ENCODE measurements at places on chromosomes 16 and 17. TPM values are rescaled to one million over a fixed set of nuclear protein-coding genes. Genes with fewer than 3 reads are reported as not detected.

DNA sequence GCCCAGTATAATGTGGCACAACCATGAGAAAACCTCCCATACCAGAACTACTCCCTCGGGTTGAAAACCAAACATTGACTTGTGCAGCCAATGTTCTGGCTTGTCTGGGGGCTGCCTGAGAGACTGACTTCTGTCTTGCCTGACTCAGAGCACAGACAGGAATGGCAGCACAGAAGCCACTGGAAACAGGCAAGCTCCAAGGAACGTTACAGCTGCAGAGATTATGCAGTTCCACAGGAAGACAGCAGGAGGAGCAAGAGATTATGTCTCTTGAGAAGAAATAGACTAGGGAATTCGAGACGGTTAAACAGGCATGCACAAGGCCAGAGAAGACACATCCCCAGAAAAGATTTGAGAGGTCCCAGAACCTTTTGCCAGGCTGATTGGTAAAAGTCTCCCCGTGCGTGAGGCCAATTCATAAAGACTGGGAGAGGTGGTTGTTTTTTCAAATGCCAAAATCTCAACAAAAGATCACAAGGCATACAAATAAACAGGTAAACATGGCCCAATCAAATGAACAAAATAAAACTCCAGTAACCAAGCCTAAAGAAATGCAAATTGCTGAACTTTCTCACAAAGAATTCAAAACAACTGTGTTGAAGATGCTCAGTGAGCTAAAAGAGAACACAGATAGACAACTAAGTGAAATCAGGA lies 90.6 kb upstream of the CDH5 start:
- no peak overlapping the region for H3K4me3 ChIP-seq
- H3K27me3 ChIP-seq = no peaks in the 10 kb centered on the region
- no peak overlapping the region for H3K27ac ChIP-seq
- DNase-seq = peak; percentile 50
- no peaks in the 10 kb centered on the region for H3K36me3 ChIP-seq

DNA sequence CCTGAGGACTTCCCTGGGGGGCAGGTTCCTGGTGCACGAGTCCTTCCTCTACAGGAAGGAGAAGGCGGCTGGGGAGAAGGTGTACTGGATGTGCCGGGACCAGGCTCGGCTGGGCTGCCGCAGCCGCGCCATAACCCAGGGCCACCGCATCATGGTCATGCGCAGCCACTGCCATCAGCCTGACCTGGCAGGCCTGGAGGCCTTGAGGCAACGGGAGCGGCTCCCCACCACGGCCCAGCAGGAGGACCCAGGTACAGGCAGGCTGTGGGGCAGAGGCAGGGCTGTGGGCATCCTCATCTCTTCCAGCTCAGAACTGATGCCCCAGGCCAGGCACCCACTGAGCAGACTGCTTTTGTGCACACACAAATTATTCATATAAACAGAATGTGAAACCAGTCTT lies 25.9 kb upstream of the KREMEN2 start:
- H3K36me3 ChIP-seq = peaks cover 33% of the 10 kb centered on the region
- no peak for DNase-seq
- H3K27ac ChIP-seq = no peak overlapping the region

GRCh38 chr17:66678827-66679226 lies 156.1 kb upstream of the CACNG5 start:
- H3K4me1 ChIP-seq = 0 out of 2 replicates have a peak, but pooled peaks cover 3% of the 10 kb centered on the region
- no peaks in the 10 kb centered on the region for H3K27me3 ChIP-seq
- no peak overlapping the region for H3K4me3 ChIP-seq
- no peak for DNase-seq
- no peak overlapping the region for H3K27ac ChIP-seq
- H3K36me3 ChIP-seq = 0 out of 2 replicates have a peak, but pooled peaks cover 6% of the 10 kb centered on the region

GRCh38 chr16:73145166-73145880 lies 97.4 kb upstream of the ZFHX3 start:
- no peak overlapping the region for H3K27ac ChIP-seq
- no peak for DNase-seq
- H3K4me1 ChIP-seq = peaks cover 4% of the 10 kb centered on the region
- no peaks in the 10 kb centered on the region for H3K27me3 ChIP-seq
- H3K36me3 ChIP-seq = no peaks in the 10 kb centered on the region

DNA sequence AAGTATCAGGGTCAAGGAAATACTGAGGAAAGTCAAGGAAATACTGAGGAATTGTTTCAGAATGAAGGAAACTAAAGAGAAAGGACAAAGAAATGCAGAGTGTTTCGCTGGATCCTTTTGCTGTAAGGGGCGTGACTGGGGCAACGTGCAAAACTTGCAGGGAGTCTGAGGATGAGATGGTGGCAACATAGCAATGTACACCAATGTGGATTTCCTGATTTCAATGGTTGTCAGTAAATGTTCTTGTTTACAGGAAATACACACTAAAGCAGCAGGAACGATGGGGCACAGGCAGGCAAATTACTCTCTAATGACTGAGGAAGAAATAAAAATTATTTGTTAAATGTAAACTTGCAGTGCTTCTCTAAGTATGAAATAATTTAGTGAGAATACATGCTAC lies 34.4 kb downstream of the ZZEF1 start:
- H3K27ac ChIP-seq = no peak overlapping the region
- peaks cover 78% of the 10 kb centered on the region for H3K36me3 ChIP-seq
- H3K27me3 ChIP-seq = no peaks in the 10 kb centered on the region
- peaks cover 5% of the 10 kb centered on the region for H3K4me1 ChIP-seq

Gene CACNG1
- not detected for total RNA-seq

Gene SPEM3
- total RNA-seq = not detected

Gene SP6
- total RNA-seq = not detected

Gene TMEM97
- 61.5 TPM for total RNA-seq

- DNase-seq = no peak
- no peaks in the 10 kb centered on the region for H3K27me3 ChIP-seq
- no peak overlapping the region for H3K4me3 ChIP-seq
- H3K4me1 ChIP-seq = peaks cover 22% of the 10 kb centered on the region
Measured at GRCh38 chr17:73348018-73348828, 36.4 kb upstream of the CDC42EP4 start.

- H3K27me3 ChIP-seq = 0 out of 2 replicates have a peak, but pooled peaks cover 2% of the 10 kb centered on the region
- H3K27ac ChIP-seq = no peak overlapping the region
- no peak for DNase-seq
- no peaks in the 10 kb centered on the region for H3K4me1 ChIP-seq
Measured at GRCh38 chr16:26643519-26643918, 423.2 kb upstream of the C16orf82 start.

Gene ZFPM1
- total RNA-seq = 0.92 TPM

DNA sequence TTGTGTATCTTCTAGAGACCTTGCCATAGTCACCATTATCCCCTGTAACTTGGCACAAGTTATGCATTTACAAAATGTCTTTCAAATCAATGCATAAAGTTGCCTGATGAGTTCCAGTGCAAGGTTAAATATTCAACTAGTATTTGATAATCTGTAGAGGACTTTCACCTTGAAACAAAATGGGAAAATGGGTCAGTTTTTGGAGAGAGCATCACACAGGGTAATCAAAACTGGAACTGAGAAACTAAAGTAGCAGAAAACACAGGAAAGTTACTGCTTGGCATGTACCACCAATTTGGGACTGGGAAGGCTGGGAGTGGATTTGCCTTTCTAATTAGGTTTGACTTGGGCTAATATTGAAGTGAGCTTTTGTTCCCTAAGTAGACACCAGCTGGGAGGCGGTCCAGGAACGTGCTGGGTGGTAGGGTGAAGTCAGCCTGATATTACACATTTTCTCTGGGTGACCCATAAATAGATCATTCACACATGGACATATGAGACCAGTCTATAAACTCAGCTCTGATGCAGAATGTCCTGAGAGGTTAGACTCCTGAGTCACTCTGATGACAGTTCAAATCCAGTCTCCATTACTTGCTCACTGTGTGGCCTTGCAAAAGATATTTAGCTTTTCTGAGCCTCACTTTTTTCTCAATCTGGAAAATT lies 152.3 kb downstream of the PCTP start:
- H3K27ac ChIP-seq = no peak overlapping the region
- H3K36me3 ChIP-seq = no peaks in the 10 kb centered on the region
- DNase-seq = peak; percentile 61

Gene PARD6A
- total RNA-seq = not detected

GRCh38 chr16:17411263-17411662 lies 59.5 kb downstream of the XYLT1 start:
- H3K36me3 ChIP-seq = no peaks in the 10 kb centered on the region
- no peaks in the 10 kb centered on the region for H3K27me3 ChIP-seq
- no peak for DNase-seq
- H3K4me1 ChIP-seq = peaks cover 32% of the 10 kb centered on the region
- no peak overlapping the region for H3K4me3 ChIP-seq
- H3K27ac ChIP-seq = peak overlapping the region; percentile 43

- DNase-seq = no peak
- H3K4me3 ChIP-seq = no peak overlapping the region
- H3K4me1 ChIP-seq = no peaks in the 10 kb centered on the region
- no peak overlapping the region for H3K27ac ChIP-seq
Measured at GRCh38 chr16:3242709-3243108, 7.8 kb upstream of the ZNF200 start.

- H3K4me3 ChIP-seq = no peak overlapping the region
- H3K27ac ChIP-seq = no peak overlapping the region
- 0 out of 2 replicates have a peak, but pooled peaks cover 2% of the 10 kb centered on the region for H3K27me3 ChIP-seq
Measured at GRCh38 chr17:29621751-29622194, 939 bp downstream of the CORO6 start.

Gene WNK4
- 0.25 TPM for total RNA-seq

Gene HOXB7
- total RNA-seq = 28.4 TPM

Gene CCDC144A
- not detected for total RNA-seq

DNA sequence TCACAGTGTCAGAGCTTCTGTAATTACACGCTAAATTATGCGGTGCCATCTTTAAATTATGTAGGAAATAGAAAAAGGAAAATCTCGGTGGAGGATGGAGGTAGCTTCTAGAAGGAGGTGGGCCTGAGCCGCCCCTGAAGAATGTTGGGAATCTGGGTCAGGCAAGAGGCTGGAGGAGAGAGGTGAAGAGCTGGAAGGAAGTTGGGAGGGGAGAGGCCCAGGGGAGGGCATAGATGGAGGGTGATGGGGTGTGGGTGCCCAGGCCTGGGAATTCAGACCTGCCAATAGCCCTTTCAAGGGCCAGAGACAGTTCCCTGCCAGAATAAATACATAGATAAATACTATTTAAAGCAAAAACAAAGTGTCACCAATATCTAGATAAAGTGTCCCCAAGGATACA lies 415.0 kb upstream of the HSBP1 start:
- H3K4me3 ChIP-seq = no peak overlapping the region
- H3K36me3 ChIP-seq = no peaks in the 10 kb centered on the region
- H3K4me1 ChIP-seq = no peaks in the 10 kb centered on the region
- DNase-seq = no peak
- no peak overlapping the region for H3K27ac ChIP-seq

- H3K4me3 ChIP-seq = no peak overlapping the region
- no peak for DNase-seq
- H3K27ac ChIP-seq = no peak overlapping the region
- peaks cover 10% of the 10 kb centered on the region for H3K4me1 ChIP-seq
- H3K27me3 ChIP-seq = no peaks in the 10 kb centered on the region
Measured at GRCh38 chr17:82200135-82200534, 12.5 kb downstream of the CCDC57 start.

GRCh38 chr17:396788-397187 lies 44.2 kb upstream of the RPH3AL start:
- H3K27me3 ChIP-seq = no peaks in the 10 kb centered on the region
- H3K4me3 ChIP-seq = no peak overlapping the region
- DNase-seq = no peak
- H3K4me1 ChIP-seq = no peaks in the 10 kb centered on the region

DNA sequence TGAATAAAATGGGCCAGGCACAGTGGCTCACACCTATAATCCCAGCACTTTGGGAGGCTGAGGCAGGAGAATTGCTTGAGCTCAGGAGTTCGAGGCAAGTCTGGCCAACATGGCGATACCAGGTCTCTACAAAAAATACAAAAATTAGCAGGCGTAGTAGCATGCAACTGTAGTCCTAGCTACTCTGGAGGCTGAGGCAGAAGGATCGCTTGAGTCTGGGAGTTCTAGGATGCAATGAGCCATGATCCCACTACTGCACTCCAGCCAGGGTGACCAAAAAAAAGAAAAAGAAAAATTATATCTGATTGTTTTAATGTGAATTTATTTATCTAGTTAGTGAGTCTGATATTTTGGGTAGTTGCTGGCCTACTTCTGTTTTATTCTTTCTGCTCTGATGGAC lies 7.0 kb downstream of the IL34 start:
- peaks cover 5% of the 10 kb centered on the region for H3K4me1 ChIP-seq
- no peak overlapping the region for H3K27ac ChIP-seq
- DNase-seq = no peak
- no peaks in the 10 kb centered on the region for H3K27me3 ChIP-seq

DNA sequence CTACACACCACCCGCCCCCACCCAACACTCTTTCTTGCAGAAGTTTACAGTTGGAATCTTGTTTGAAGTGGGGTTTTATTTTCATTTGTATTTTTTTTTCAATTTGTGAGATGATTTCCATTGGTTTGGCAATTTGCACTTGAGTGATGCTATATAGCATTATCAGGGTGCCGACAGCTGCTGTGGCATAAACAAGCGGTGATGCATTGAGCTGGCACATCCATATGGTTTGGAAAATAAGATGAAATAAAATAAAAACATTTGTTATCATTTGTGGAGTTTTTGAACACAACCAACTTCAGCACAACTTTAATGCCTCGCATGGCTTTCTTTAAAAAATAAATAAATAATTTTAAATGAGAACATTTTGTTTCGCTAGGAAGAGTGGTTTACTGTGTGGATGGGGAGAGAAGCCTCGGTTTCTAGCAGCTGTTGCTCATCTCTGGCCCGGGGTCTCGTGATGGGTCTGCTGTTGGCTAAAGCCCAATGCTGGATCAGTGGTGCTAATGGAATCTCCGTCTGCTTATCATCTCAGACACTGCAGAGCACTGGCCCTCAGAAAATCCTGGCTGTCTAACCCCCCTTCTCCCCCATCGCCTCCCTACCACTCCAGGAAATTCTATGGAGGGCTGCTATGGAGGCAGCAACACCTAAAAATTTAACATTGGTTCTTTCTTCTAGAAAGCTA lies 192.3 kb upstream of the MAF start:
- no peak overlapping the region for H3K4me3 ChIP-seq
- H3K27ac ChIP-seq = no peak overlapping the region
- no peaks in the 10 kb centered on the region for H3K36me3 ChIP-seq

DNA sequence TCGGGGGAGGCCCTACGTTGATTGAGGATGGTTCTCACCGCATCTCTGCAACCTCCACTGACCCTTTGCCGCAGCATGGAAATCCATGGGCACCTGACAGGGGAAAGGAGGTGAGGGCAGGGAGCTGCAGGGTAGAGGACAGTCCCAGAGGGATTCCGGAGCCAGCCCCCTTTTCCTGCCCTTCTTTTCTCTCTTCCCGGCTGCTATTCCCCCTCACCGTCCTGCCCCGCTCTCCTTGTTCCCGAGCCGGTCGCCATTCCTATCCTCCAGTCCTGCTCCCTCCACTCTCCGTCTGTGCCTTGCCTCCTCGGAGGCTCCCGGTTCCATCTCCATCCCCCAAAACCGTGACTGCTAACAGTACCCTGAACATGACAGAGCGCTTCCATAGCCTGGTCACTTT lies 4.8 kb downstream of the SPATA32 start:
- H3K4me3 ChIP-seq = no peak overlapping the region
- H3K4me1 ChIP-seq = peaks cover 3% of the 10 kb centered on the region
- no peak overlapping the region for H3K27ac ChIP-seq
- DNase-seq = no peak

All from SJSA1 (cell line).